ENCODE measurements at places on chromosomes 2 and 18.

- no peak for DNase-seq
Observed at GRCh38 chr18:61554117-61554776, 221.0 kb downstream of the CDH20 start.

DNA sequence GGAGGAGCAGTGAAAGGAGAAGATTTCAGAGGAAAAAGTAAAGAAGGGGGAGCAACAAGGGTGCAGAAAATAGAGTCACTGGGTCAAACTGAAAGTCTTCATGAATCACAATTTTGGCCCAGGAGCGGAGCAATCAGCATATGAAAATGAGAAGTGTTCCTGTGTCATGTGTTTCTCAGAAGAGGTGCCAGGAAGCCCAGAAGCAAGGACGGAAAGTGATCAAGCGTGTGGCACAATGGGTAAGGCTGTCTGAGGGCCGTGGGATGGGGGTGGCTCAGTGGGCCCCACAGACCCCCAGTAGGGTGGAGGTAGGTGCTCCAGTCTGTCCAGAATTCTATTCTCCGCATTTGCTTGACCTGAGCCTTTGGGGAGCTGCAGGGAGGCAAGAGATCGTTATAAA lies 44.2 kb downstream of the SP140 start:
- DNase-seq = no peak

DNA sequence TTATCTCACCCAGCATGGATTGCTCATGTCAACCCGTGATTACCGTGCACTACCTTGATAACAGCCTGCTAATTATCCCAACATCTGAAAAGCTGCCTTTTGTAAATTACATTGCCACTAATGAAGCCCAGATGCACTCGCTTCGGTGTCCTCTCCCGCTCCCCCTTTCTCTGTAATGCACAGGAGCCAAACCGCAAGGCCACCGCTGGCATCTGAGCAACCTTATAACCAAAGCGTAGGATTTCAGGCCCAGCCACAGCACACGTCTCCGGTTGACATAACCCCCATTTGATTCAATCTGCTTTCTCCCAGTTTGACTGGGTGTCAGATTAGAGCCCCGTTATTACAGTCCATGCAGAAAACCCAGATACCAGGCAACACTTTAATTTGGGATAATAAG lies 341.2 kb downstream of the ALK start:
- DNase-seq = no peak

GRCh38 chr2:180385601-180386201 lies 378.6 kb upstream of the CWC22 start:
- peak; percentile 71 for DNase-seq

DNA sequence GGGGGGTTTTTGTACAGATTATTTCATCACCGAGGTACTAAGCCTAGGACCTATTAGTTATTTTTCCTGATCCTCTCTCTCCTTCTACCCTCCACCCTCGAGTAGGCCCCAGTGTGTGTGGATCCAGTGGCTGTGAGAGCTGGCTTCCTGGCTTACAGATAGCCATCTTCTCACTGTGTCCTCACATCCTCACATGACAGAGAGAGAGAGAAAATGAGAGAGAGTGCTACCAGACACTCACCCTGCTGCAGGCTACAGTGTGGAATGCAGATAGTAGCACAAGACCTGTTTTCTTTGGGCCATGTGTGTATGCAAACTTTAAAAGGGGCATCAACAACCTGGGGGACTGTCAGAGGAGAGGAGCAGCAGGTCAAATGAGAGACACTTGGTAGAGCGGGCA lies 9.5 kb downstream of the KCNK3 start:
- no peak for DNase-seq

- no peak for DNase-seq
Observed at GRCh38 chr18:45376193-45376592, 239.1 kb upstream of the SLC14A2 start.

DNA sequence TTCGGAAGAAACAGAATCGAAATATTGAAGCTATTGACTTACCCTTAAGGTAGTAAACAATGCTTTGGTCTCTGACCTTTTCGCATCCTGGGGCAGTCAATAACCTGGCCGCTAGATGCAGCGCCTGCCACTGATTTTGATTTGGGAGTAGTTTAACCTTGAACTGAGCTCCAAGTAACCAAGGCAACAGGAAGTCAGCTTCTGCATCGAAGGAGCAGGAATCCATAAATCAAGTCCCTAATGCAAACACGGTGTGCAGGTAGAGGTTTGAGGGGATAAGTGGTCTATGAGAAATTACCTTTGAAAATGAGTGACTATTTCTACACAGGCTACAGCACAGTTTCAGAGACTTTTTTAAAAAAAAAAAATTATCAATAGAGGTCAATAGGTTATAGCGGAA lies 353.5 kb downstream of the SETBP1 start:
- no peak for DNase-seq

GRCh38 chr2:191115391-191115790 lies 35.4 kb downstream of the STAT4 start:
- DNase-seq = no peak

DNA sequence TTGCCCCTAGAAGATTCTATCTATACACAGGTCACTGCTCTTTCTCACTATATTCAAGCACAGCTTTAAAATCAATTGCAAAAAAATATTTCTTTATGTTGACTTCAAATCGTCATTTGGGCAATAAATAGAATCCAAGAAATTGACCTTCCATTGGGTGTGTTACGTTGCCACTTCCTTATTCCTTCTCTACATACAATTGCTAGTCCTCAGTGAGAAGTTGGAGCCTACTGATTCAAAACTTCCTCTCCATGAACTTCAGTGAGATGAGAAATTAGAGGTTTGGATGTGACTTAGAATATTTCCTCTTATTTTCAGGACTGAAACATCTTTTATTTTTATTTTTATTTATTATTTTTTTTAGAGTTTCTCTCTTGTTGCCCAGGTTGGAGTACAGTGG lies 40.3 kb downstream of the PMAIP1 start:
- no peak for DNase-seq

Measured in HS-5 (cell line).